ENCODE measurements at places on chromosomes 16 and 17. TPM values are rescaled to one million over a fixed set of nuclear protein-coding genes. Genes with fewer than 3 reads are reported as not detected.
A peak's percentile ranks its signal among the peaks of the same experiment; 100 is the strongest.

DNA sequence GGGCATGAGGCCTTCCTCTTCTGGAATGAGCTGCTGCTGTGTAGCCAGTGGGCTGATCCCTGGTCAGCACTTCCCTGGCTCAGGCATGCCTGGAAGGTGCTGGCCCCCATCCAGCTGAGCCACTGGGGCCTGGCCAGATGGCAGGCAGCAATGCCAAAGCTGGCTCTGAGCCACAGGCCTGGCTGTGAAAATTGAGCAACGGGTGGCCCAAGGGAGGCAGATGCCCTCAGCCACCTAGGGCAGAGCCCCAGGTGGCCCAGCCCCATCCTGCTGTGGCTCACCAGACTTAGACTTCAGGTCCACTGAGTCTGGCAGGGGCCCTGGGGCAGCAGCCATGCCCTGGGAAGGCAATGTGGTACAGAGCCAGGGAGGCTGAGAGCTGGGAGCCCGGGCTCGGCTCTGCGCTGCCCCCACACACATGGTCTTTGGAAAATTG lies 8.5 kb upstream of the CRHR1 start:
- no peaks in the 10 kb centered on the region for H3K36me3 ChIP-seq
- H3K27ac ChIP-seq, result no peak overlapping the region
- DNase-seq, result no peak
- peaks cover 78% of the 10 kb centered on the region for H3K27me3 ChIP-seq
- H3K4me1 ChIP-seq, result peaks cover 2% of the 10 kb centered on the region
- no peak overlapping the region for H3K4me3 ChIP-seq

GLG1 gene
- 173 TPM for total RNA-seq

DNA sequence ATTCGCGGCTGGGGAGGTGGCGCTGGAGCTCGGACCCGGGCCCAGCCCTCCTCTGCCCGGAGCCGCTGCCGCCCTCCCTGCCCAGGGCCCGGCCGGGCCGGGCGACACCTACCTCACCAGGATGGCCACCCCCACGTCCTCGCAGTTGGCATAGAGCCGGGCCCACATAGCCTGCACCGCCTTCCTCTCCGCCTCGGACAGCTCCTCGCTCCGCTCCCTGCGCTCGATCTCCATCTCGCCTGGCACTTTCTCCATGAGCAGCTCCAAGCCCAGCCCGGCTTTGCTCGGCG lies 276 bp downstream of the CYGB start:
- H3K4me1 ChIP-seq, result peaks cover 11% of the 10 kb centered on the region
- no peak overlapping the region for H3K27ac ChIP-seq
- peaks cover 65% of the 10 kb centered on the region for H3K27me3 ChIP-seq
- no peaks in the 10 kb centered on the region for H3K36me3 ChIP-seq

RNF135 gene
- total RNA-seq, result 5.6 TPM

DNA sequence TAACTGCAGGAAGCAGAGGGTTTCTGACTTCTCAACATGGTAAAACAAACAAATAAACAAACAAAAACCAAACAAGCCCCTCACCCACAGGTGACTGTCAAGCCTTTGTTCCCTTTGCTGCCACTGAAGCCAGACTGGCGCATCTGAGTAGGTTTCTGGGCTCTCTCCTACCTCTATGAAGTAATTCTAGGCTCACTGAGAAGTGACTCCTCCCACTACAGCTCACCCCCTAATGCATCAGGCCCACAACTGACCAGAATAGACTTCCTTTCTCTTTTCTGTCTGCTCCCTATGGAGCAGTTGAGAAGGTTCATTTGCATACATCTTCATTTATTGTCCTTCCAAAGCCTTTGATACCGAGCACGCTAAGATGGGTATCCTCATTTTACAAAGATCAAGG lies 77.0 kb upstream of the CCL2 start:
- no peak overlapping the region for H3K27ac ChIP-seq
- peaks cover 2% of the 10 kb centered on the region for H3K27me3 ChIP-seq
- H3K36me3 ChIP-seq, result no peaks in the 10 kb centered on the region
- H3K4me3 ChIP-seq, result no peak overlapping the region

DNA sequence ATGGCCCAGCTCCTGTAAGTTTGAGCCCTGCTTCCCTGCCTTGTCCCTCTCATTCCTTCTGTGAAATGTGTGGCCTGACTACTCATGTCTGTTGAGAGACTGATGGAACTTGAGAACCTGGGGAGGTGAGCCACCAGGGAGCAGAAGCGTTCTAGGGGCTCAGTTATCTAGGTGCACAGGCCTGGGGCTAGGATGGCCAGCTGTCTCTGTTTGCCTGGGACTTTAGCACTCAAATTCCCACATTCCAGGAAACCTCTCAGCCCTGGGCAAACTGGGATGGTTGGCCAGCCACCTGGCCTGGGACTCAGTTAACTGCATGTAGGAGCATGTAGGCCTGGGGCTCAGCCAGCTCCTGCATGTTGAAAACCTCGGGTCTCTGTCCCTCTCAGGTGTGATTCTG lies 9.3 kb upstream of the EPN3 start:
- no peaks in the 10 kb centered on the region for H3K36me3 ChIP-seq
- H3K27ac ChIP-seq, result no peak overlapping the region
- peaks cover 5% of the 10 kb centered on the region for H3K4me1 ChIP-seq
- no peak for DNase-seq

DNA sequence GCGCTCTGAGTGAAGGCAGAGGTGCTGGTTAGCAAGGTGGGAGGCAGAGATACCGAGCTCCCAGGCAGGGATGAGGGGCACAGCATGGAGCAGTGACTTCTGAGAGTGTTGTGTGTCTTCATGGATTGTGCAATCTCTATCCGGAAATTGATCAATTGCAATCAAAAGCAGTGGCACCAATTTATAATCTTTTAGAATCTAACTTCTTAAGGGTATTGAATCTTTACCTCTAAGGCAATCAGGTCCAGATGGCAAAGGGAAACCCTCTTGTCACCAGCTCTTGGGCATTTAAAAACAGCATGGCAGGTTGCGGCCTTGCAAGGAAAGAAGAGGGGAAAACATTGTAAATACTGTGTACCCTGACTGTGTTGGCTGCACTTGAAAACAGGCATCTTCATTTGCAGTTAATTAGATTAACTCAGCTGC lies 58.0 kb upstream of the MRTFB start:
- DNase-seq, result no peak
- peak overlapping the region; percentile 49 for H3K27ac ChIP-seq
- peaks cover 11% of the 10 kb centered on the region for H3K27me3 ChIP-seq
- no peak overlapping the region for H3K4me3 ChIP-seq

GRCh38 chr16:66539623-66540469 lies 10.1 kb downstream of the TK2 start:
- H3K36me3 ChIP-seq, result peaks cover 19% of the 10 kb centered on the region
- H3K27me3 ChIP-seq, result peaks cover 3% of the 10 kb centered on the region
- H3K27ac ChIP-seq, result no peak overlapping the region
- no peak overlapping the region for H3K4me3 ChIP-seq
- peaks cover 7% of the 10 kb centered on the region for H3K4me1 ChIP-seq

DNA sequence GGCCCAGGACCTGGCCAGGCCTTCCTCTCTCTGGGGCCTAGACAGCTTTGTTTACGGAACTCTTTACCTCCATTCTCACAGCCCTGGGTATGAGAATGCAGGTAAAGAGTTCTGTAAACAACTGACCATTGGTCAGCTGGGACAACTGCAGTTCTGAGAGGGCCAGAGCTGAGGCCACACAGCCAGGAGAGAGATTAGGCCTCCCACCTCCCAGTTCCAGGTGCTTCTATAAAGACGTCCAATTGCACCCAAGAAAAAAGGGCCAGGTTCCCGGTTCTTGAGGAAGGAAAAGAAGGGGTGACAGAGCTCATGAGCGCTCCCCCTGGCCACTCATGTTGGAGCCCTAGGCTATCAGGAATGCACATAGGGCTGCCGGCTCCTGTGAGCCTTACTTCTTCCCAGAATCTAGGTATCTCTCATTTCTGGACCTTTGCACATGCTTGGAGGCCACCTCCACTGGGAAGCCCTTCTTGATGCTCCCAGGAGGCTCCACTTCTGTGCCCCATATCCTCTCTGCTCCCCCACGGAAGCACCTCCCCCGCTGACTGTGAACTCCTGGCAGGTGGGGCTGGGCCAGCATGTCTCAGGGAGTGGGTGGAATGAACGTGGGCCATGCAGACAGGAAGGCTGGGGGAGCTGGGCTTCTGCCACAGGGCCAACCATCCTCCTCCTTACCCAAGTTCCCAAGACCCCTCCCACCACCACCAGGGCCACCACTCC lies 13.1 kb downstream of the CNGB1 start:
- H3K36me3 ChIP-seq, result no peaks in the 10 kb centered on the region
- H3K27me3 ChIP-seq, result peaks cover 11% of the 10 kb centered on the region
- no peak for DNase-seq

TBC1D3E gene
- total RNA-seq, result not detected

- DNase-seq, result peak; percentile 39
- H3K36me3 ChIP-seq, result no peaks in the 10 kb centered on the region
- H3K4me1 ChIP-seq, result peaks cover 26% of the 10 kb centered on the region
- H3K27me3 ChIP-seq, result peaks cover 17% of the 10 kb centered on the region
These were observed 219.5 kb downstream of the NTN1 start for GRCh38 chr17:9240659-9241370.

NUBP1 gene
- 28.1 TPM for total RNA-seq

DNA sequence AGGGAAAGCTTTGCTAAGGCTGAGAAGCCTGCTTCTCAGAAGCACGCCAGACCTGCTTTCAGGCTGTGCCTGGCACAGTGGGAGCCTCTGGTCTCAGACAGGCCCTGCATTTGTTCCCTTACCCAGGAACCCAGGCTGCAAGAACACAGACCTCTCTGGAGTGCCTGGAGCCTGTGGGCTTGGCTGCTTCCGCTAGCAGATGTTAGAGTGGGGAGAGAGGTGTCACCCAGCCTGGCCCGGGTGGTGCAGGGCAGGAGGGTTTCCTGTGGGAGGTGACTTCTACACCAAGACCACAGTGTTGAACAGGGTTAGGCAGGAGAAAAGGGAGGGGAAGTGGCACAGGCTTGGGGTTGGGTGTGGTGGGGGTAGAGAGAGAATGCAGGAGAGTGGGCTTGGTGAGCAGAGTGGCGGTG lies 35.8 kb upstream of the ADGRG1 start:
- no peaks in the 10 kb centered on the region for H3K36me3 ChIP-seq
- DNase-seq, result no peak
- H3K27me3 ChIP-seq, result peaks cover 11% of the 10 kb centered on the region

DNA sequence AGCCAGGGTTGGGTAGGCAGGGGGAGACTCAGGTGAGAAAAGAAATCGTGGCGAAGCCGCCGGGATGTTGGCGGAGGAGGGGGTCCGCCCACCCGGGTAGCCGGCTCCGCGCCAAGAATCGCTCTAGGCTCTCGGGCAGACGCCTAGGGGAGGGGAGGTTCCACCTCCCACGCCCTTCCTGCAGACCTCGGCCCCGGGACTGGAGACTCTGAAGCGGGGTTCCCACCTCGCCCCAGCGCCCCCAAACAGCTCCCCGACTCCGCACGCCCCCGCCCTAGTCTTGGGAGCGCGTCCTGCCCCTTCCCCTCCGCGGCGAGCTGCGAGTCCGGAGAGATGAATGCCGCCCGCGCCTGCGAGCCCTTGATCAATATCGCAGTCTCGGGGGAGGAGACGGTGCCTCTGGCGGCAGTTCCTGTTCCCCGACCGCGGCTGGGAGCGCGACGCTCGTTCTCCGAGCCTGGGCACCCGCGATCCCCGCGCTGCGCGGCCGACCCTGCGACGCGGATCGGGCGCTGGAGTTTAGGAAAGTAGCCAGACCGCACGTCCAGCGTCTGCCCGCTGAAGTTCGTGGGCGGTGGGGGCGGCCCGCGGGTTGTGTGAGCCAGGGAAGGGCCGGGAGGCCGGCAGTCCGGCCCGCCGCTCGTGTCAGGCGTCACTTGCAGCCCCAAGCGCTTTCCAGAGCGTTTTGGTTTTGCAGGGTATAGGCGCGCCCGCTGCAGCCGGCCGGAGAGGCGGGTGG lies 790 bp downstream of the CRHR1 start:
- peaks cover 80% of the 10 kb centered on the region for H3K27me3 ChIP-seq
- H3K4me3 ChIP-seq, result peak overlapping the region; percentile 67
- H3K4me1 ChIP-seq, result peaks cover 5% of the 10 kb centered on the region
- no peaks in the 10 kb centered on the region for H3K36me3 ChIP-seq

DNA sequence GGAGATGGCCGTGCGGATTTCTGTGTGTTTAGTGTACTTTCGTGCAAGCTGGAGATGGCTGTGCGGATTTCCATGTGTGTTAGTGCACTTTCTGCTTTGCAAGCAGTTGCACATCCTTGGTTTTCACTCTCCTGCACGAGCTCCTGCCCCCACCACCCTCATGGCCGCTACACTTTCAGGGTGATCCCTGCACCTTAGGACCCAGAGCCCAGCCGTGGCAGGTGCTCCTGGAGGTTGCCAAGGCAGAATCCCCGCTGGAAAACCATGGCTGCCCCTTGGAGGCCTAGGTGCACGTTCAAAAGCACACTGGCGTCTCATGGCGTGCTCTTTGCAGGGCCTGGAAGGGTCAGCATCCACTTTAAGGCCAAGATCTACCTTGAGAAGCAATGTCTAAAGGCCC lies 311.0 kb upstream of the TNRC6C start:
- H3K27me3 ChIP-seq, result peaks cover 24% of the 10 kb centered on the region
- no peak overlapping the region for H3K27ac ChIP-seq
- H3K4me1 ChIP-seq, result no peaks in the 10 kb centered on the region
- H3K4me3 ChIP-seq, result no peak overlapping the region
- DNase-seq, result no peak

DNA sequence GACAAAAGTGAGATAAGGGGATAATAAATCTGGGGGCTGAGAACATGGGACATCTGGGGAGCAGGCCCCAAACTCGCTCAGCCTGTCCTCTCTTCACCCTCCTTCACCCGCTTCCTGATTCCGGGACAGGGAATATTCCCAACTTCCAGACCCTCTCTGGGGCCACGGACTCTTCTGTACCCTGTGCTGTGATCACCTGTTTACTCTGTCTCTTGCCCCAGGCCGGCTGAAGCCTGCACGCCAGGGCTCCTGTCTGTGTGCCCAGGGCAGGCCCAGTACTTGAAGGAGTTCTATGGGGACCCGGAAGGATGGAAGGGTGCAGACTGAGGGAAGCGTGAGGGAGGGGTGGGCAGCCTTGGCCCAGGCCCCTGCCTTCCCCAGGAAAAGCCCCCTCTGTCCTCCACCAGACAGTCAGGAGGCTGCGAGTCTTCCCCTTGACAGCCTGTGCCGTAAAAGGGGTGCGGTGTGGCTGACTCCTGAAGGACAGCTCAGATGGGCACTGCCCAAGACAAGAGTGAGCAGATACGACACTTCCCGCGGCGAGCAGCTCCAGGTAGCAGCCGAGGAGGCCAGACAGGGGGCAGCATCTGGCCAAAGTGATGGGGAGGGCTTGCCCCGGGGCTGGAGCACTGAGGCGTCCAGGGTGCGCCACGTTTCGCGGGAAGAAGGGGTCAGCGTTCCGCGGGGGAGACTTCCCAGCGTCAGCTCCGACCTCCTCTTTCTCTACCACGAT lies 1.0 kb upstream of the CCNF start:
- H3K36me3 ChIP-seq, result peaks cover 3% of the 10 kb centered on the region
- H3K4me3 ChIP-seq, result peak overlapping the region; percentile 66
- H3K27me3 ChIP-seq, result peaks cover 17% of the 10 kb centered on the region
- peaks cover 11% of the 10 kb centered on the region for H3K4me1 ChIP-seq
- peak; percentile 26 for DNase-seq
- peak overlapping the region; percentile 88 for H3K27ac ChIP-seq

DNA sequence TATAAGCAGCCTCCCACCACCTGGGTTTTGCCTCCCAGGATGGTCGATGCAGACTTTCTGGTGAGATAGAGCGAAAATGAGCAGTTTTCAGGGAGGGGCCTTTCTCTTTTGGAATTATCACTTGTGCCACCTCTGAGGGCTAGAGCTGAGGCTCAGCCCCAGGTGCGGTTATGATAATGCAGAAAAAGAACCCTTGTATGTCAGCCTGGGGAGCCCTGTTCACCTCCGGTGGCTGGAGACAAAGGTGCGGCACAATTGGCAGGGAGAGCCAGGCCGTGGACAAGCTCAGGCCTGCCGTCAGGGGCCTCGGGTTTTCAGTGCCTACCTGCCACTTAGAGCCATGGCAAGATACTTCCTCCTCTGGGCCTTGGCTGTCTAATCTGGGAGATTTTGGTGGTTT lies 4.4 kb downstream of the SCPEP1 start:
- peaks cover 12% of the 10 kb centered on the region for H3K4me1 ChIP-seq
- H3K4me3 ChIP-seq, result no peak overlapping the region

TNP2 gene
- not detected for total RNA-seq

Data from progenitor cell of endocrine pancreas (in vitro differentiated cells).